ENCODE measurements at places on chromosomes 12 and 14.

DNA sequence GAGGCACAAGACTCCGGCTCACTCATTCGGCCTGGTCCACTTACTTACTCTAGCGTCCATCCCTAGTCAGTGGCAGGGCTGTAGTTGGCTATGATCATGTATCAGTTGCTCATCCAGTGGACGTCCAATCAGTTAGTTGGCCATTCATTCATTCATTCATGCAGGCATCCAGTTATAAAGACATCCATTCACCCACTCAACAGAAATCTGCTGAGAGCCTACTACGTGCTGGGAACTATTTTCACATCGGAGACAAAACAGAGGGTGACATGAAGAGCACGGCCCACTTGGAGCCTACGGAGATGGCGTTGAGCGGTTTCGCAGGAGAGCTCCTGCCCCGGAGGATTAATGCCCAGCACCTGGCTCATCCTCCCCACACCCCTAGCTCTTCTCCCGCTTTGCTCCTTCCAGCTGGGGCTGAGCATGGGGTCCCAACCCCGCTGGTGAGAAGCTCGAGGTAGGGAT is 49.7 kb downstream of the SNAPC1 start:
- no peak for DNase-seq

DNA sequence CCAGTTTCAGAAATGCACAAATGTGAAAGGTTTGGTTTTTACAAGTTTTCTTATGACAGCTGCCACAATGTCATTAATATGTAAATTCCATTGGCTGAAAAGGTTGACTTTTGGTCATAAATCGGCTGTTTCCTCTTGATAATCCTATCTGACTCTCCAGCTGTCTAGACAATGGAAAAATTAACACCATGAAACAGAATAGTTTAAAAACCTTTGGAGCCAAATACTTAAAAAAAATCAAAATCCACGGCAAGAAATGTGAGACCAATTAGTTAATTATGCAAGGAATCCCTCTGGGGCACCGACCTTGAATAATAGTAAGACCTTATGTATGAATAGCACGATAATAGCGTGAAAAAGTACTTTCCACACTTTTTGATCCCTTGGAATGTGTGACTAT is 138.0 kb downstream of the ZNF664 start:
- no peak for DNase-seq

GRCh38 chr14:71262441-71262840 is 355.2 kb downstream of the PCNX1 start:
- no peak for DNase-seq

GRCh38 chr12:123069436-123070266 is 81.2 kb downstream of the PITPNM2 start:
- DNase-seq: no peak

- no peak for DNase-seq
Observed at GRCh38 chr12:25529738-25530137, 23.3 kb downstream of the LMNTD1 start.

GRCh38 chr14:25150934-25151790 is 101.2 kb upstream of the STXBP6 start:
- DNase-seq: no peak

DNA sequence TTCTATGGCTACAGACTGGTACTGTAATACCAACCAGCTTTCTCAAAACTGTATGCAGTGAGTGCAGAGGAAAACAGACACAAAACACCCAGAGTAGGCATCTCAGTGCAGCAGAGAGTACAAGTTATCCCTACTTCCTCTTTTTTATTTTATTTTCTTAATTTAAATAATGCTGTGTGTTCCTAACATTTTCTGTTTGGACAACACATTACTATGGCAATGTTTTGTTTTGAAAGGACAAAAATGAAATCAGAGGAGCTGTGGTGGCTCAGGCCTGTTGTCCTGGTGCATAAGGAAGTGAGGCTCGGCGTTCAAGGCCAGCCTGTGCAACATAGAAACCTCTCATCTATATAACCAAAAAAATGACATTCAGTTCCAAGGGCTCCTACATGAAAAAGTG is 33.7 kb upstream of the SELPLG start:
- DNase-seq: no peak

DNA sequence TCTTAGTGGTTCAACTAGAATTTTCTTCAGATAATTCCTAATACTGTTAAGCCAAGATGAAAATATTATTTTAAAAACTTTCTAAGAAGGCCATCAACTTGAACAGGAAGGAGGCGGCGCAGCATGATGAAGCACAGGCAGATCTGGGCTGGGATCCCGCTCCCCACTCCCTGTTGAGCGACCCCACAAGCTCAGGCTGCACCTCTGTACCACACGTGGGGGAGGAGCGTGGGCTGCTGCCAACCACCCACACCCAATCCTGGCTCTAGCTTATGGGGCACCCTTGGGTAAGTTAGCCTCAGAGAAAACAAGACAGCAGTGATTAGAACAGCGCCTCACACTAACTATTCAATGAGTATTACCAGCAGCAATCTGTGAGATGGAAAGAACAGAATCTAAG is 6.0 kb downstream of the MTERF2 start:
- DNase-seq: no peak

DNA sequence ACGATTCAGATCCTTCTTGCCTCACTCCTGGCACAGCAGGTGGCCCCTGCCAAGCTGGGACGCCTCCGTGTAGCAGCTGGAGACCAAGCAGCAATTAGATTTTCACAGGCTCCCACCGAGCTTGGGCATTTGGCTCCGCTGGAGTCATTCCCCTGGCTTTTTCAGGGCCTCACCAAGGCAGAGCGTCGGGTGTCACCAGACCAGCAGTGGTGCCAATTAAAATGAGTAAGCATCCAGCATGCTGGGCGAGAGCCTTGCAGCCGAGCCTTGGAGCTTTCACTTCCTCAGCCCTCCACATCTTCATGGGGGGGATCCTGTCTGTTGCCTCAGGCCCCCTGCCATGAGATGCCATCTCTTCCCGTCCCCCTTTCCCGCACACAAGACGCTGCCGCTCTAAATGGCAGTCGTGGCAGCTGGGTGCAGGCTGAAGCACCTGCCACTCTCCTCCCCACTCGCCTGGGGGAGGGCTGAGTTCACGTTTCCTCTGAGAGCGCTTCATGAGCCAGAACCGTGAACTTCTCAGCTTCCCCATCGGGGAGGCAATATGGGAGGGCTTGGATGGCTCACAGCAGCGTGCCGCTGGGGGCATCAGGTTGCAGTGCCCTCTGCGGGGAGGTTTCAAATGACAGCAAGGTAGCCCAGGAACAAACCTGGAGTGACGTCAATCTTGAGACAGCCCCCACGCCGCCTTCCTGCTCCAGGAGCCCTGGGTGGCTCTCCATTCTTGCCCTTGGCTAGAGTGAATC is 11.7 kb downstream of the TPCN1 start:
- DNase-seq: peak; percentile 55

DNA sequence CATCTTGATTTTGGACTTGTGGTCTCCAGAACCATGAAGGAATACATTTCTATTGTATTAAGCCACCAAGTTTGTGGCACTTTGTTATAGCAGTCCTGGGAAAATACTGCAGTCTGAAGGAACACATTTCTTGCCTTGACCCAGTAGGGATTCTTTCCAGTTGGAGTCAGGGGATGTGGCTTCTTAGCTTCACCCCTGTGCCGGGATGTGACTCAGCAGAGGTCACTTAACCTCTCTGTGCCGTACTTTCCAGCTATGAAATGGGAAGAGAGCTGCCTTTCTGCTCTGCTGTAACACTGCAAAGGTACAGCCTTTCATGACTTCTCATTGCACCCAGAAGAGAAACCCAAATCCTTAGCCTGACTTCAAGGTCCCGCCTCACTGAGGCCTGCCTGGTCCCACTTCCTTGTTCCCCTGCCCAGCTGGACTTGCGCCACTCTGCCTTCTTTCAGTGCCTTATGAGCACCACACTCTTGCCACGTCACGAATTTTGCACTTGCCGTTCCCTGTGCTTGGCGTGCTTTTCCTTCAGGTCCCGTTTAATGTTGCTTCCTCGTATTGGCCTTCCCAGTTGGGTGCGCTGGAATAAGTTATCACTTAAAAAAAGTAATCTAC is 24.2 kb downstream of the CHST11 start:
- no peak for DNase-seq

GRCh38 chr12:115943630-115944391 is 333.7 kb downstream of the MED13L start:
- DNase-seq: no peak

- DNase-seq: no peak
Observed at GRCh38 chr14:89349171-89350008, 67.6 kb downstream of the FOXN3 start.

DNA sequence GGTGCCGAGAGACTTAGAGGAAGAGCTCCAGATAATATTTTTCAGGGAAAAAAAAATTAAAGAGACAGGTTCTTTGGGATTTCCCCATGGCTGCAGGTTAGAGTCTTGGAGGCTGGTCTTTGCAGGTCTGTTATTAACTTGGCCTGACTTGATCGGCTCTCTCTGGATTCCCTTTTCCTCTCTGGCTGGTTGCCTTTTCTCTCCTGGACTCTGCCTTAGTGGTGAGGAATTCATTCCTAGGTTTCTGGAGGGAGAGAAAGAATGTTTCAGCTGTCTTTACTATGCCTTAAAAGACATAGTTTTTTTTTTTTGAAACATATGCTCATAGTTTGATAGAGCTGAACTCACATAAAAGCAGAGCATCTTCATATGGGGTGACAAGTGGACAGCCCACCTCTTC is 336.3 kb downstream of the BMP4 start:
- no peak for DNase-seq

GRCh38 chr12:57629897-57630471 is 3.0 kb downstream of the B4GALNT1 start:
- no peak for DNase-seq

DNA sequence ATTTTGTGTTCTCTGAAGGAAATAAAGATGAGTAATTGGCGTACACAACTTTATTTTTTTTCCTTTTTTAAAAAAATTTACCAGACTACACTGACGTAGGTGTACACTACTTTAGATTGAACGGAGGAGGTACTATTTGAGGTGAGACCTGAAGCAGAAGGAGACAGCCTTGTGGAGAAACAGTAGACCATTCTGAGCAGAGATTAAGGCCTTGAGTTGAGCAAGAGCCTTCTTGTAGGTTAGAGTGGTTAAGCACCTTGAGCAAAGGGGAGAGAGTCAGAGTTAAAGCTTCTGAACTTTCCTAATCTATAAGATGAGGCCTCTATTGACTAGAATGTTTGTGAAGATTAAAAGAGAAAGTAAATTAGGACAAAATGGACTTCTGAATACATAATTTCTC is 2.5 kb downstream of the LEMD3 start:
- DNase-seq: no peak

GRCh38 chr12:121776190-121777098 is 17.0 kb downstream of the RHOF start:
- DNase-seq: peak; percentile 77

DNA sequence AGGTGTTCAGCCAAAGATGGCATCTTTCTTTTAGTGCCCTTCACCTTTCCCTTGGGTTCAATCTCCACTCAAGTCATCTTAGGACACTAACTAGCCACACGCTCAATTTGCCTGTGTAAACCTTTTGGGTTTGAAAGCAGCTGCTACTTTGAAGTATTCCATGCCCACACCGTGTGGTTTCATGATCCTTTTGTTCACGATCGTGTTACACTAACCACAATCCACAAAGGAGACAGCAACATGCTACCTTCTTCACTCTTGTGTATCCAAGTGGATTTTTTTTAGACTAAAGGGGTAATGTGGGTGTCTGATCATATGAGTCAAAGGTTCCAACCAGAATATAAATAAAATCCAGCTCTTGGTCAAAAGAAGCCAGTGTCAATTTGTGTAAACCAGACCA is 122.7 kb upstream of the FAR2 start:
- no peak for DNase-seq

GRCh38 chr12:120846721-120847120 is 57.4 kb downstream of the SPPL3 start:
- no peak for DNase-seq

DNA sequence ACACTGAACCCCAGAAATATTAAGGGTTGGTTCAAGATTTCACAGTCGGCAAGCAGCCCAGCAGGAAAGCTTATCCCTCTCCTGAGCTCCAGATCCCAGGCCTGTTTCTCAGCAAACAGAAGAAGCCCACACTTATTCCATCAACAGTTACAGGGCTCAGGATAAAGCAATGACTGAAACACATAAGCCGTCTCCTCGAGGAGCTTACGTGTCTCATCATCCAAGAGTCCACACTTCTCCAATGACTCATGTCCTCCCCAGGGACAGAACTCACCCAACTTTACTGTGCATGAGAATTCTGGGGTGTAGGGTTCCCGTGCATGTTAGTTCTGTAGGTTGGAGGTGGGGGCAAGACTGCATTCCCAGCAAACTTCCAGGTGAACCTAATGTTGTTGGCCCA is 31.2 kb downstream of the GSC start:
- no peak for DNase-seq

- no peak for DNase-seq
Observed at GRCh38 chr12:116971222-116971621, 60.5 kb downstream of the FBXW8 start.

GRCh38 chr14:95855606-95856005 is 21.0 kb upstream of the TUNAR start:
- no peak for DNase-seq
